ENCODE measurements at places on chromosomes 2 and 18.

DNA sequence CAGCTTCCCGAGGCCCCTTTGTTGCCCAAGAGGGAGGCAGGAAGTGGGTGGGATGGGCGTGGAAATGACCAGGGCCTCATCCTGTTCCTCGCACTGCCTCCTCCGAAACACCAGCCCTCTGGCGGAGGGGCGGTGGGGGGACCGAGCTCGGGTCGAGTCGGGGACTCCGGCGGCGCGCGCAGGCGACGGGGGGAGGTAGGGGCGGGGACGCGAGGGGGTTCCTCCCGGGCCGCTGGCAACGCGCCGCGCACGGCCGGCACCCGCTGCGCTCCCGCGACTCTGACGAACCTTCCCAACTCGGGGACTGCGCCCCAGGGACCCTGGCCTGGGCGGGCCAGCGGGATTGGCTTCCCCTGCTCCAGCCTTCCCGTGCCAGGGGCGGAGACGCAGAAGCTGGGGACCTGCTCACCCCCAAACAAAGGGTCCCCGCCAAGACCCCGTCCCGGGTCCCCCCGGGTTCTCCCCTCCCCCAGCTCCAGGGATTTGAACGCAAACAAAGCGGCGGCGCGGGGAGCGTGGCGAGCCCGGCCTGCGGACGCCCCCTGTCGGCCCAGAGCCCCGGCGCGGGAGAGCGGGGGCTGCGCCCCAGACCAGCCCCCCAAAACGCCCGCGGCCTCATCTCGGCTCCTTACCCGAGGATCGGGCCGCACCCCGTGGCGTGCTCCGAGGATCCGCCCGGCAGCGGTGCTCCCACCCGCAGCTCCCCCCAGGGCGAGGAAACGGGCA lies 1.2 kb downstream of the SEMA4C start:
- peak; percentile 54 for DNase-seq

GRCh38 chr2:224927011-224927410 lies 115.3 kb downstream of the DOCK10 start:
- no peak for DNase-seq

- no peak for DNase-seq
Observed at GRCh38 chr2:134282629-134283400, 28.9 kb downstream of the MGAT5 start.

DNA sequence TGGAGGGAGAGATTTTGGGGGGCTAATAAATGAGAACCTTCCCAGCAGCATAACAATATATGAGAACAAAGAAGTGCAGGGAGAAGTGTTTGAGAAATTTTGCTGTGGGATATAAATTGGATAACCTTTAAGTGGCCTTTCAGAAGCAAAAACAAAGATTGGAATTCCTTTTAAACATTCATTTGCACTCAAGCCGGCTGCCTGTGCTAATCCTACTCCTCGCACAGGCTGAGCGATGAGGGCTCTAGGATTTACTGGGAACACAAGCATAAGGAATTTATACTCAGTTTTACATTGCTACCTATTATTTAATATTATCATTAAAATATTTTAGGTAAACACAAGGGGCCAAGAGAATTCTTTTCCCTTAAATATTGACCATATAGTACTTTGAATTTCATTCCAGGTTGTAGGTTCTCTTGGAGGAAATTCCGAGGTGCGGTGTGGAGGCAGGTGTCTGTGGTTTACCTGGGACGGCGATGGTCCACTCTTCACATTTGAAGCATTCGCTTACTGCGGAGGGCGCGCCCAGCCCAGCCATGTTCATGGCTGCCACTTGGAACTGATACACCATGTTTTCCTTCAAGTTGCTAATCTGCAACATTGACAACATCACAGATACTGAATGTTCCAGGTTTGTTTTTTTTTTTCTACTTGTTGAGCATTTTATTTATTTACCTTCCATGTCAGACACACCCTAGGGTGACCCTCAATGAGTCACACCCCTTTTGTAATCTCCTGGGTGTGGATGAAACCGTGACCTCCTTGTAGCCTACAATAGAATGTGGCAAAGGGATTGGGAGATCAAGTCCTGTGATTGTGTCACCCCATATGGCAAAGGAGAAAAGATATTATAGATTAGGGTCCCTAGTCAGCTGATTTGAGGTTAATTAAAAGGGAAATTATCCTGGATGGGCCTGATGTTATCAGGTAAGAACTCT lies 100.1 kb downstream of the MYOM1 start:
- no peak for DNase-seq

DNA sequence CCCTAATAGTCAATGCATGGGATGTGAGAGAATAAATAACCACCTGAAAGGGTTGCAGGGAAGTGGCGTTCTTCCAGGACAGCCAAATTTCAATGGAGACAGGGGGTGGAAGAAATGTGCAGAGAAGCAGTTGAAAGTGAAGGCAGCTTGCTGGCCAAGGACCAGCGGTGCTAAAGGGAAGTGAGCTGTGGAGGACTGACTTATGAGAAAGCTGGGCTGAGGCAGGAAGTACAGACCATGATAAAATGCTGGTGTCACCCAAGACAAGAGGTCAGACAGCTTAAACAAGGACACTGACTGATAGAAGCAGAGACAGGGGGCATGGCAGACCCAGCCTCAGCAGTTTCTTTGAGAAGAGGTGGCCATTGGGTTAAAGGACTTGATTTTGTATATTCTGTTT lies 106.7 kb downstream of the DTNB start:
- no peak for DNase-seq

Data from occipital lobe (tissue), 3 donors.